ENCODE measurements at places on chromosomes 2 and 18.

GRCh38 chr2:240234503-240234951 lies 94.1 kb upstream of the OTOS start:
- no peak for DNase-seq

DNA sequence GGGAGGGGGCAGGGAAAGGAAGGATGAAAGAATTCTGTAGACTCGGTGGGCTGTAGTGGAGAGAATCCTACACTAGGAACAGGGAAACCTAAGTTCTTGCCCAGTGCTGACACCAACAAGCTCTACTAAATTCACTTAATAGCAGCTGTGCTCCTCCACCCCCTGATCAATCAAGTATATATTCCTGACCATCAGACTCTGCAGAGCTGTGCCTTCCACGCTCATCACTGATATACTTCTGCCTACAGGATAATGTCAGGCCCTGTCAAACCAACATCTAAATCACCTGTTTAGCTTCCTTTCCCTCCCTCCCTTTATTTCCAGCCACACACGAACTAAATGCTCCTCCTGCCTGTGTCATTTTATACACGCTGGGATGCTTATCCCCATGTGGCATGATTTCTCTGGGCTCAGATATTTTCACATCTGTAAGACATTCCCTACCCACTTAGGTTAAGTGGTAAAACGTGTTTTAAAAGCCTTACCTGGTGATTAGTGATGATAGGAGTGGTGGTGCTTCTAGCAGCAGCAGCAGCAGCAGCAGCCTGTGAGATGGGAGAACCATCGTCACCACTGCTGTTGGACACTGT lies 301.9 kb downstream of the LRRTM1 start:
- no peak for DNase-seq

GRCh38 chr2:166388481-166389070 lies 12.8 kb upstream of the SCN9A start:
- DNase-seq: no peak

GRCh38 chr2:157792335-157793052 lies 83.6 kb downstream of the ACVR1 start:
- DNase-seq: no peak

- DNase-seq: no peak
Measured at GRCh38 chr2:42068571-42069178, 20.9 kb downstream of the PKDCC start.

DNA sequence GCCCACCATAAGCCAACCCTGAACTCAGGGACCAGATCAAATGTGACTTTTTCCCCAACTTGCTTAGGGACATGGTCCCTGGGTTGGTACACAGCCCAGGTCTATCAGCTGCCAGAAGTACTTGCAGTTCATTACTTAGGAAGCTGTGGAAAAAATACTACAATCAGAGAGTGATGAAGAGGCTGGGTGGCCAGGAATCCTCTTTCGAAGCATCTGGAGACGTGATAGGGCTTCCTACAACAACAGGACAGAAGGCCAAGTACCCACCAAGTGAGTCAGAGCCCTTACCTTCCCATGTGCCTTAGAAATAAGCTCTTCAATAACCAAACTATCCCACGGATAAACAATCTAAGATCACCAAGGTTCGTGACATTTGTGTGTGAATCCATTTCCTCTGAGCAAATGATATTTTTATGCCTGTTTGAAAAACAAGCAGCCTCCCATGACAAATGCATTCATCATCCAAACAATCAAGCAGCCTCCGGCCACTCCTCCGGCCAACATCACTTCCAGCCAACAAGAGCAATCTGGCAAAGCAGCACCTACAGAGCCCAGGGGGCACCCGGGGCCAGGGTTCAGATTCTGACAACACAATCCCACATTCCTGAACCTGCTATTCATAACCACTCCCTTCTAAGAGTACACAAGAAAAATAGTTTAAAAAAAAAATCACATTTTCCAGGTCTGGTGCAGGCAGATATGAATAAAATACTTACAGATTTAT lies 26.4 kb downstream of the TBC1D8 start:
- peak; percentile 58 for DNase-seq

- no peak for DNase-seq
Measured at GRCh38 chr2:230589497-230590015, 123.1 kb upstream of the CAB39 start.

DNA sequence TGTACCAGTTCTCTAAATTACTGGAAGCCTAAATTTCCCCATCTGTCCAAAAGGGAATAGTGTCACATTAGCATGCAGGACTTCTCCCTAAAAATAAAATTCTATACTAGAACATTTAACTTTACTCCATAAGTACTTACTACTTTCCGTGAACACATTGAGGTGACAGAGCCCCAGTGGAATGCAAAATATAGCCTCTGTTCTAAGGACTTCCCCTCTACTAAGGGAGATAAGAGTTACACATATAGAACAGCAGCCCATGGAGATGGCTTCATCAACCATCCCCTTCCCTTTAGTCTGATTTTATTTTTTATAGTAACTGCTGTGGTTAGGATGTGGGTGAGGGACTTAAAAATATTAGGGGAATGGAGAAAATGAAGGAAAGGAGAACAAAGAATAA lies 68.9 kb upstream of the STPG4 start:
- no peak for DNase-seq

DNA sequence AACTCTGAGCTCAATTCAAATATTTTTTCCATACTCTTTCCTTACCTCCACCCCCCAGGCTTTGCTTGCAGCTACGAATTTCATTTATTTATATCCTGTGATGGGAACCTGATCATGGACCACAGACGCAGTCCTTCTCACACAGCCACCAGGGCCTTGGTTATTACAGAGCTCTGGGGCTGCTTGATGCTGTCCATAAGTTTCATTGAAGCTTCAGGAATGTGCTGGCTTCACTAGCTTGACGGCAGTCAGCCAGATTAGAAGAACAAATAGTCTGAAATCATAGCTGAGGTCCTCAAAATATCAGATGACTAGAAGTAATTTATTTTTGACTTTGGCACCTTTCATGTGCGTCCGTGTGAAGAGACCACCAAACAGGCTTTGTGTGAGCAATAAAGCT lies 104.9 kb downstream of the VWA3B start:
- no peak for DNase-seq

- no peak for DNase-seq
Measured at GRCh38 chr2:94996305-94997100, 29.0 kb upstream of the MAL start.

GRCh38 chr2:121388371-121388770 lies 103.4 kb upstream of the TFCP2L1 start:
- no peak for DNase-seq

GRCh38 chr2:60837123-60837522 lies 44.3 kb upstream of the REL start:
- no peak for DNase-seq

GRCh38 chr2:88091943-88092342 lies 24.3 kb downstream of the SMYD1 start:
- DNase-seq: no peak

DNA sequence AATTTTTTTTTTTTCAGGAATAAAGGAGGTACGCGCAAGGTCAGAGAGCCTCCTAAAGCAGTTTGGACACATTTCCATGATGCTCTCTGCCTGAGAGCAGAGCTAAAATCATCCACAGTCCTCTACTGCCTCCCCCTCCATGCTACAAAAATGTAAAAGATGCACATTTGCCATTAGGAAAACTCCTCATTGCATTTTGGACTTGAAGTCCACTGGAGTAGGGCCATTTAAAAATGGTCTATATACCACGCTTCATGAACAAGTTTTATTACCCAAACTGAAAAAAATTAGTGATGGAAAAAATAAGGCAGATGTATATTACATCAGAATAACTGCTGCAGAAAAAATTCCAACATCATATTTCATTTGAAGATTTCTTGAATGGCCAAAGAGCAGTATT lies 256.0 kb downstream of the AFF3 start:
- no peak for DNase-seq

All from epithelial cell of prostate (primary cell).